NCI-H1417 (cell line): ENCODE measurements at places on chromosomes 2 and 18.

DNA sequence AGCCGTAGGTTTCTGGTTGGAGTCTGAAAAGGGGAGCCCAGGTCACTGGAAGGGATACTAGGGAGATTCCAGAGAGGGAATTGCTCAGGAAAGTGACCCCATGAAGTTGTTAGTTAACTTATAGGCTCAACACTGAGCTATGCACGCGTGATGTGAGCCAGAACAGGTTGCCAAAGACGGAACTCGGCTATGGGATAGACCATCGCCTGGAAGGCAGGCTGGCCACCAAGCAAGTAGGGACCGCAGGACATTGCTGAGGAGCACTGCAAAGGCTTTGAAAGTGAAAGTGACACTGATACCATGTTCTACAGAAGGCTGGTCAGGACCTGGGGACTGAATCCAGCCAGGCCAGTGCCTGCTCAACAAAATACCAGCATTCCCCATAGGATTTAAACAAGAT is 7.3 kb downstream of the FARP2 start:
- DNase-seq = no peak

DNA sequence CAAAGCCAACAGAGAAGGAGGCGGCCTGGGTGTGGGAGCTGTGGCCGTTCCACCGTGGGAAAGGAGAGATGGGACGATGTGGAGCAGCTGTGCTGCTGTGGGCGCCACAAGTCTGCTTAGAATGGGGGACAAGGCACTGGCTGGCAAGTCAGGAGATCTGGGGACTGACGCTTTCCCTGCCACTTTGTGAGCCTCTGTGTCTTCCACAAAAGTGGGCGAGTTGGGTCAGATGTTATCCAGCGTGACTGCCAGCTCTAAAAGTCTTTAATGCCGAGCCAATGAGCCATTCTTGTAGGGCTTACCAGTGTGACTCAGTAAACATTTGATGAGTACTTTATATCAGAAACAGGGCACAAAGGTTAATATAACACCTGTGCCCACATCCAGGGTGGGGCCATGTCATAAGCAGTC is 113.6 kb upstream of the MGAT5 start:
- no peak for DNase-seq

- no peak for DNase-seq
Observed at GRCh38 chr18:68417826-68418225, 297.1 kb downstream of the TMX3 start.

- no peak for DNase-seq
Observed at GRCh38 chr2:28088970-28089369, 198.4 kb downstream of the BABAM2 start.

- peak; percentile 77 for DNase-seq
Observed at GRCh38 chr2:148875387-148876051, 492 bp downstream of the KIF5C start.

- DNase-seq = no peak
Observed at GRCh38 chr18:63311118-63312018, 8.2 kb downstream of the BCL2 start.

GRCh38 chr18:73043211-73043610 is 175.4 kb upstream of the NETO1 start:
- peak; percentile 65 for DNase-seq

DNA sequence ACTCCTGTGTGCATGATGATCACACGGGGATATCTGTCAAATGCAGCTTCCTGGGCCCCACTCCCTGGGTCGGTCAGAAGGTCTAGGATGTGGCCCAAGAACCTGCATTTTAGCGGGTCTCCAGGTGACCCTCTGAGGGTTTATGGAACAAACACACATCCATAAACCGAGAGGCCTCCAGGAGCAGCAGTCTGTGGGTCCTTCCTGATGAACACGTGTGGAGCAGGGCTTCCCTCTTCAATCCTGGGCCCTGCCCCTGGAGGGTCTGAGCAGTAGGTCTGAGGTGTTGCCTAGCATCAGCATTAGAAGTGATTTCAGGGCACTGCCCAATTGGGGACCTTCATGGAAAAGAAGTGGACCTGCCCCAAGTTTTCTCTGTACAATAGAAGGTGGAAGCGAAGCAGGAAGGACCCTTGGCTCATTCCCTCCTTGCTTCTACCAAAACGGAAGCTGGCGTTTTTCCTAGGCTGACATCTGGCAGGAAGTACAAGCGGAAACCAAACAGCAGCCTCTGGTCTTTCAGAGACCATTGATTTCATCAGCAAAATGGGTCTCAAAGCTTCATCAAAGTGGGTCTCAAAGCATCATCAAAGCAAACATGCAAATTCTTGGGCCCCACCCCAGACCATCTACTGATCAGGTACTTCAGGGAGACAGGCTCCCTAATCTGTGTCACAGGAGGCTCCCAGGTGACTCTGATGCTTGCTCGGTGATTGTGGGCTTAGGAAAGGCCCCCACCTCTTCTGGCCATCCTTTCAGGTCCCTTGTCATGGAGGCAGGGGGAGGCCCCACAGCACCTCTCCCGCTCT is 30.7 kb downstream of the INO80C start:
- DNase-seq = no peak

DNA sequence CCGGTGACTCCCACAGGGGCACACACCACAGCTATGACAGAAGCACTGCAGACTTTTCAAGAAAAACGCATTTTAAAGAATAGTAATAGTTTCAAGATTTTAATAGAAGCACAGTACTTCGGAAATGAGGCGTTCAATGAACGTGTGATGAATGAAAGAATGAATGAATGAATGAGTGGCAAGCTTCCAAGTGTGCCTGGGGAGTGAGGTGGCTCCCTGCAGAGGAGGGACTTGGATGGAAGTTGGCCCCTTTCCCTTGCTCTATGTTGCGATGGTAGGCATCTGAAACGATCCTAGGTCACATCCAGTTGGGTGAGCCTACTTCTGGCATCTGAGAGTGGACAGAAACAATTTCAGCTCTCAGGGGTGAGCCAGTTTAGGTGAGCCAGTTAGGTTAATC is 65.6 kb downstream of the NCKAP5 start:
- DNase-seq = no peak

DNA sequence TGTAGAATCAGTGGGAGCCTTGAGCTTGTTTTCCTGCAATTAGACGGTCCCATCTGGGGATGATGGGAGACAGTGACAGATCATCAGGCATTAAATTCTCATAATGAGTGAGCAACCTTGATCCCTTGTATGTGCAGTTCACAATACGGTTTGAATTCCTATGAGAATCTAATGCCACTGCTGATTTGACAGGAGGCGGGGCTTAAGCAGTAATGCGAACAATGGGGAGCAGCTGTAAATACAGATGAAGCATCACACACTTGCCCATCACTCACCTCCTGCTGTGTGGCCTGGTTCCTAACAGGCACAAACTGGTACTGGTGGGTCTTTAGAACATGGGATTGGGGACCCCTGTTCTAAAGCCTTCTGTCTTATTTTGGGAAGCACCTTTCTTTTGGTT is 17.9 kb upstream of the NYAP2 start:
- no peak for DNase-seq

DNA sequence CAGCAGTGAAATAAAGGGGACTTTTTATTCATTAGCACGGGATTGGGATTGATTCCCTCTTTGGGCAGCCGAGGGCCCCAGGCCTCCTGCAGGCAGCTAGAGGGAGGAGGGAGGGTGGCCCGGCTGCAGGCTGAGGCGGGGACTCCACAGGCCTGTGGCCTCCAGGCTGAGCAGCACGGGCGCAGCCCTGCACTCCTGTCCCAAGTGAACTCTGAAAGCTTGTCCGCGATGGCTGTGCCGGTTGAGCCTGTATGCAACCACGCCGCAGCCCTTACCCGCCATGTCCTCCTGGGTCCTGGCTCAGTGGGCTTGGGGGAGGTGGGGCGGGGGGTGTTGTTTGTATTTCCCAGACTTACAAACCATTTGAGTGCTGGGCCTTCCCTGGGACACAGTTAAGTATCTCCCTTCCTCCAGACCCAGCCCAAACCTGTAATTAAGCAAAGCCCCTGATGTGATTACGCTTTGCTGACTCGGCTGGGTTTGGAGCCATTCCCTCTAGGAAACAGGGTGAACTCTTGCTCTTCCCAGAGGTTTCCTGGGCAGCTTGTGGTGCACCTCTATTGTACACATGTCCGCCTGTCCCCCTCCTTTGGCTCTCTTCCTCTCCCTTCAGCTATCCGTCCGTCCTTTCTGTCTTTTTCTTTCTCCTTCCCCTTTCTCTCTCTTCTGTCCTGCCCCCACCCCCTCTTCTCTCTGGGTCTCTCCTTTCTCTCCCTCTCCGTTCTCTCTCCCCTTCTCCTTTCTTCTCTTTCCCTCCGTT is 5.3 kb downstream of the GLI2 start:
- DNase-seq = peak; percentile 69

DNA sequence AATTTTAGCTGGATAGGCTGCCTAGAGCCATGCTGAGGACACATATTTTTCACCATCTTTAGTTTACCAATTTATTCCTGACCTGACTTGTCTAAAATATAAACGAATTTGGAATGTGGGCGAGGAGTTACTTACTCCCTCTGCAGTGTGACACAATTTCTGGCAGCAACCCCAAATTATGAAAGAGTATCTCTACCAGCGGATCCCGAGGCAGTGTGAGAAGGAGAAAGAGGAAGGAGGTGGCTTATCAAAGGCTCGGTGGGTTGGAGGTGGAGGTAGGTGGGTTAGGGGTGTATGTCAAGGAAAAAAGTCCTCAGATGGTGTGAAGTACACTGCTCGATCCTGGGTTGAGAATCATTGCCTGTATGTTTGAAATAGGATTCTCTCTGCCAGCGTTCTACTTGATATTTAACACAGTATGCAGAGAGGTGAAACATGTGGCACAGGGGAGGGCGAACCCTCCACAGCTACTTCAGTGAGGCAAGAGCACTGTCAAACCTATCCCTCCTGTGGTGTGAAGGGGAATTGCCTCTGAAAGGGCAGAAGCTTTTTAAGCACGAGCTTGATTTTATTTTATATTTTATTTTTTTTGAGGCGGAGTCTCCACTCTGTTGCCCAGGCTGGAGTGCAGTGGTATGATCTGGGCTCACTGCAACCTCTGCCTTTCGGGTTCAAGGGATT is 76.0 kb downstream of the RFTN2 start:
- DNase-seq = peak; percentile 10

GRCh38 chr2:186984966-186985365 is 136.0 kb upstream of the ZSWIM2 start:
- DNase-seq = no peak

DNA sequence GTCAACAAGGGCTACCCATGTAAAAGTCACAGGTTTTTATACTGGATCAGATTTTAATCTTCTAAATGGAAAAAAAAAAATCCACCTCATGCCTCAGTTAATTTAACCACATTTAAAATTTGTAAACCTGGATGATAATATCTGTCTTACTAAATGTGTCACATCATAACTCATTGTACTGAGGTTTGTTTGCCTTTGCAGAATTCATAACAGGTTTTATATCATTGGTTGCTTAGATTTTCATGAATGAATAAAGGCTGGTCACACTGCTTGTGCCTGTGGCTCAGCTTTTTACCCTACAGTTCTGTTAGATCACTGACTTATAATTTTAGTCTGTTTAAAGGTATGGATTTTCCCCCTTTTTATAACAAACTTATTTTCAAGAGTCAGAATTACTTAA is 48.9 kb downstream of the PSMD14 start:
- DNase-seq = no peak

DNA sequence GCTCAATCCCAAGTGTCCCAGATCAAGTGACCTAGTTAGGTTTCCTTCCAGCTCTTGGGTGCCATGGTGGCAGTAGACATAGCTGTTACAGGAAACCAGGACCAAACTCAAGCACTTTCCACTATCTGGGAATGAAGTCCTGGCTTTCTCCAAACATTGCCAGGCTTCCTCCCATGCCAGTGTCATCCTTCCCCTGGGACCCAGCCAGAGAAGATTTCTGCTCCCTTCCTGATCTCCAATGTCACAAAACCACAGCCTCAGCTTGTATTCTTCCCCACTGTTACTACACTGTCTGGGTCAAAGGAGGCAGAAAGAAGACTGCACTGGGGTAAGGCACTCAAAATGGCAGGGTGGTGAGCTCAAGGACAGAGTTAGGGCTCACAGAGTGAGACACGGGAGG is 347.1 kb downstream of the TNS1 start:
- no peak for DNase-seq

GRCh38 chr2:126658905-126659561 is 3.1 kb downstream of the GYPC start:
- DNase-seq = no peak

DNA sequence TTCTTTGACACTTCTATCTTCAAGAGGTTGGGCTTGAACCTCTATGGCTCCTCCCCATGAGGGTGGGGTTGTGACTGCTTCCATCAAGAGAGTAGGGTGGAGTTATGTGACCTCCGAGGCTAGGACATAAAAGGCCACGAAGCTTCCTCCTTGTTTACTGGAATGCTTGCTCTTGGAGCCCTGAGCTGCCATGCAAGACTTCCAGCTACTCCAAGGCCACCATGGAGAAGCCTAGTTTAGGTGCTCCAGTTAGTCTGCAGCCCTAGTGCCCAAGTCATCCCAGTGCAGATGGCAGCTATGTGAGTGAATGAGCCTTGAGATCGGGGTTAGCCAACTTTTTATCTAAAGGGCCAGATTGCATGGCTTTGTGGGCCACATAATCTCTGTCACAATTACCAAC is 2.4 kb upstream of the MERTK start:
- DNase-seq = no peak

- DNase-seq = no peak
Observed at GRCh38 chr2:226429476-226429875, 370.1 kb downstream of the IRS1 start.

- no peak for DNase-seq
Observed at GRCh38 chr2:48812416-48812815, 56.9 kb upstream of the LHCGR start.

GRCh38 chr2:29425866-29426265 is 310.7 kb downstream of the CLIP4 start:
- no peak for DNase-seq
